Mesothelial cell of epicardium (in vitro differentiated cells): ENCODE measurements at places on chromosomes 1 and 21. TPM values are rescaled to one million over a fixed set of nuclear protein-coding genes. Genes with fewer than 3 reads are reported as not detected.

Gene LAMC1
- total RNA-seq, result 164 to 170 TPM (median 168 TPM) in 3 replicates

DNA sequence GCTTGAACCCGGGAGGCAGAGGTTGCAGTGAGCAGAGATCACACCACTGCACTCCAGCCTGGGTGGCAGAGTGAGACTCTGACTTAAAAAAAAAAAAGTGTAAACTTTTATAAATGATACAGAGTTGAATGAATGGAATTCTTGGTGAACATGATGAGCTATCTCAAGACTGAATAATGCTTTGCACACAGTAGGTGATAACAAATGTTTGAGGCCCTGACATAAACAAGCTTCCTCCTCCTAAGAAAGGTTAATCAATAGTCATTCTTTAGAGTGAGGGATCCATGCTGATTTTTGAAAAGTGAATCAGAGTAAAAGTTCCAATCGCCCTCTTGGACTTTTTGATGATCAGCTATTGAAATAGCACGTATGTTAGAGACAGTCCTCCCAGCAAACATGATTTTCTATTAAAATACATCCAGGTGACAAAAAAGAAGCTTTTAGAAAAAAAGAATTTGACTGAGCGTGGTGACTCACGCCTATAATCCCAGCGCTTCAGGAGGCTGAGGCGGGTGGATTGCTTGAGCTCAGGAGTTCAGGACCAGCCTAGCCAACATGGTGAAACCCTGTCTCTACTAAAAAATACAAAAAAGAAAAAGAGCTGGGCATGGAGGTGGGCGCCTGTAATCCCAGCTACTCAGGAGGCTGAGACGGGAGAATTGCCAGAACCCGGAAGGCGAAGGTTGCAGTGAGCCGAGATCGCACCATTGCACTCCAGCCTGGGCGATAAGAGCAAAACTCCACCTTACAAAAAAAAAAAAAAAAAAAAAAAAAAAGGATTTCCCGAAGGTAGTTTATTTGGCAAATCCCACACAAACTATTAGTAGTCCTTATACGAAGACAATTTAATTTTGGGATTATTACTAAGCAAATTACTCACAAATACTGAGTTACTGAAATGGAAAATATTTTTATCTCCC, 181.8 kb downstream of the NFIA start:
- no peak for DNase-seq

GRCh38 chr1:65289449-65289848, 19.9 kb upstream of the DNAJC6 start:
- no peak for DNase-seq

- DNase-seq, result no peak
These were observed 119.7 kb downstream of the ZNF281 start for GRCh38 chr1:200290010-200290685.

DNA sequence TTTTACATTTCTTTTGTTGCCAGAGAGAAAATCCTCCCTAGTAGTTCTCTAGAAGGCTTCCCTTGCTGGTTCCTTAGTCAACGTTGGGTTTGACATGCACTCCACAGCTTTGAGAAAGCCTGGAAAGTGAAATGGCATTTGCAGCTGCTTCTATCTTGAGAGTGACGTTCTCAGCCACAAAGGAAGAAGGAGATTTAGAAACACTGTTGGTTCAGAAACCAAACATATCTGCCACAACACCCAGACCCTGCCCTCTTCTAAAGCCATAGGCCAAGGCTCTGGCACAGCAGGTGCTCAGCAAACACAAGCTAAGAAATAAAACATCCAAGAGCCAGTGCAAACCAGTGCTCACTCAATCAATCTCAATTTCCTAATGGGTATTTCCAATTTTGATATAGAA, 121.4 kb downstream of the CCDC185 start:
- DNase-seq, result no peak

GRCh38 chr1:152048416-152049009, 11.7 kb upstream of the S100A11 start:
- DNase-seq, result no peak
